Bronchus fibroblast of lung (primary cell): ENCODE measurements at places on chromosomes 1 and 21. TPM values are rescaled to one million over a fixed set of nuclear protein-coding genes. Genes with fewer than 3 reads are reported as not detected.

Gene LEFTY2
- under 0.01 TPM in 1 of 2 replicates, not detected in the other for total RNA-seq

Gene S100A14
- 0.34 TPM in 1 of 2 replicates, not detected in the other for total RNA-seq

Gene TNFRSF1B
- 9.4 and 11.9 TPM in 2 replicates for total RNA-seq

Gene PRKAA2
- total RNA-seq, result 1.2 TPM in 2 replicates

Gene TINAGL1
- 2.8 and 3.7 TPM in 2 replicates for total RNA-seq

Gene RAB13
- total RNA-seq, result 44.3 and 53.0 TPM in 2 replicates

Gene OLFML3
- 48.1 and 48.5 TPM in 2 replicates for total RNA-seq
